Uterus (tissue), 4 donors: ENCODE measurements at places on chromosomes 5 and 9.
A peak's percentile ranks its signal among the peaks of the same experiment; 100 is the strongest.

DNA sequence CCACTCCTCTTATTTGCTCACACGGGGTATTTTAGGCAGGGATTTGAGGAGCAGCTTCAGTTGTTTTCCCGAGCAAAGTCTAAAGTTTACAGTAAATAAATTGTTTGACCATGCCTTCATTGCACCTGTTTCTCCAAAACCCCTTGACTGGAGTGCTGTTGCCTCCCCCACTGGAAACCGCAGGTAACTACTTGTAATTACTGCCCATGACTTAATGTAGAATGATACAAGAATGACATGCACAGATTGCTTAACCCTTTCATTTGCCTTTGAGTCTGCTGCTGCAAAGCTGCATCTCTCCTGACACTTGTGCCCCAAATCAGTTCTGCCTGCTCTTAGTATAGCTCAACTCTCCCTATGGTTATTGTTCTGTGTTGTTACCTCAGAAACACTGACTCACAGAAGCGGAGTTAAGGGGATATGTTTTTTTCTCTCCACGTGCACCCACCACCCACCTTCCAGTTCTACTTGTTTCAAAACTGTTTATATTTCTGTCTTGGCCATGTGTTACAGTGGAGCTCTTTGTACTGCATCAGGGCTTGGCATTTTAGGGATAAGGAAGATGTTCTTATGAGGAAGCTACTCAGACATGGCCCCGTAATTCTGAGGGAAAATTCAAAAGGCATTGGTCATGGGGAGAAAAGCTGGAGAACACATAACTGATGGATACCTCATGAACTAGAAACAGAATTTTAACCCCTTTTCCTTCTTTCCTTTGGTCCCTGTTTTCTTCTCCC, 2.3 kb downstream of the ADRB2 start:
- DNase-seq = no peak

DNA sequence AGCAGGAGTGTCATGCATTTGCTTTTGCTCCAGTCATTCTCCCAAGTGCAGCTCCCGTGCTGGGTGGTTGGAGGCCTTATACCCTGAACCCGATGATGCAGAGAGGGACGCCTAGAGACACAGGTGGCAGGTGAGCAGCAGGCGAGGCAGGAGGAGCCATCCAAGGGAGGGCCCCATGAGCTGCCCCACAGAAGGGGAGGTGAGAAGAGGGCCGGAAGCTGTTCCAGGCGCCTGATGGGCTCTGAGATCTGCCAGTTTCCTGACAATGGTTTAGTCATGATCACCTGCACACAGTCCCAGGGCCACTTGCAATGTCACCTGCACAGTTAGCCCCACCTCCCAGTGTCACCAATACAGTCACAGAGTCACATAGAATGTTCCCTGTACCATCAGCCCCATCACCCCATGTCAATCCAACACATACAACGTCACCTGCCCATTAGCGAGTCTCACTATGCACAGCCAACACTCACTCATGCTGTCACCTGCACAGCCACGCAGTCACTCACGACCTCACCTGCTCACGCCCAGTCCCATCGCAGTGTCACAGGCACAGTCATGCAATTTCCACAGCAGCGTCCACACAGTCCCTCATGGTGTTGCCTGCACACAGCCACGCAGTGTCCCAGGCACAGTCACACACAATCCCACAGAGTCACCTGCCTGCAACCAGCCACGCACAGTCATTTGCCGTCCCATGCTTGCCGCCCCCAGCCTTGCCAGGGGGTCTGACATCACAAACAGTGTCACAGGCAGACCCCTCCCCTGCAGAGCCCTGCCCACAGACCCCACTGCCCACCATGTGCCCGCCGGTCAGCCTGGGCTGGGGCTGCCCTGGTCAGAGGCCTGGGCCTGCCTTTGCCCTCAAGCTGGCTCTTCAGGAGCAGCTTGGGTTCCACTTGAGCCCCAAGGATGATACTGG, 113.4 kb downstream of the LHX2 start:
- DNase-seq = no peak

GRCh38 chr9:123517512-123517911, 161.5 kb downstream of the CRB2 start:
- no peak for DNase-seq

GRCh38 chr5:166401391-166401790, 1890.1 kb upstream of the WWC1 start:
- DNase-seq = no peak

DNA sequence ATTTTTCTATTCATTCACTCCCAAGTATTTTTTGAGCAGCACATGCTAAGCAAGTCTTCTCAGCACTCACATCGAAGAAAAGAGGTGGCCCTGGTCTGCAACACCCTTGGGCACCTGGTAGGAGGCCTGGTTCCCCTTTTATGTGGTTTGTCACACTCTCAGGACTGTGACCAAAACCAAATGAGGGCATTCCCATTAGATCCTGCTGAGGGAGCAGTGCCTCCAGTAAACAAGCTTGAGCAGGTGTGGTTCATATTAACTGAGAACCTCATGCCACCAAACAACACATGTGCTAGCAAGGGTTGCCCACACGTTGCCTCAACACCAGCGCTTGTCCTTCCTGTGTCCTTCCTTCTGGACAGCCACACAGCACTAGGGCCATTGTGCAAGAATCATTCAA, 26.9 kb upstream of the SYK start:
- no peak for DNase-seq

GRCh38 chr9:89668866-89669246, 64.0 kb downstream of the GADD45G start:
- DNase-seq = no peak

GRCh38 chr5:151134228-151134627, 23.4 kb downstream of the ANXA6 start:
- DNase-seq = no peak

DNA sequence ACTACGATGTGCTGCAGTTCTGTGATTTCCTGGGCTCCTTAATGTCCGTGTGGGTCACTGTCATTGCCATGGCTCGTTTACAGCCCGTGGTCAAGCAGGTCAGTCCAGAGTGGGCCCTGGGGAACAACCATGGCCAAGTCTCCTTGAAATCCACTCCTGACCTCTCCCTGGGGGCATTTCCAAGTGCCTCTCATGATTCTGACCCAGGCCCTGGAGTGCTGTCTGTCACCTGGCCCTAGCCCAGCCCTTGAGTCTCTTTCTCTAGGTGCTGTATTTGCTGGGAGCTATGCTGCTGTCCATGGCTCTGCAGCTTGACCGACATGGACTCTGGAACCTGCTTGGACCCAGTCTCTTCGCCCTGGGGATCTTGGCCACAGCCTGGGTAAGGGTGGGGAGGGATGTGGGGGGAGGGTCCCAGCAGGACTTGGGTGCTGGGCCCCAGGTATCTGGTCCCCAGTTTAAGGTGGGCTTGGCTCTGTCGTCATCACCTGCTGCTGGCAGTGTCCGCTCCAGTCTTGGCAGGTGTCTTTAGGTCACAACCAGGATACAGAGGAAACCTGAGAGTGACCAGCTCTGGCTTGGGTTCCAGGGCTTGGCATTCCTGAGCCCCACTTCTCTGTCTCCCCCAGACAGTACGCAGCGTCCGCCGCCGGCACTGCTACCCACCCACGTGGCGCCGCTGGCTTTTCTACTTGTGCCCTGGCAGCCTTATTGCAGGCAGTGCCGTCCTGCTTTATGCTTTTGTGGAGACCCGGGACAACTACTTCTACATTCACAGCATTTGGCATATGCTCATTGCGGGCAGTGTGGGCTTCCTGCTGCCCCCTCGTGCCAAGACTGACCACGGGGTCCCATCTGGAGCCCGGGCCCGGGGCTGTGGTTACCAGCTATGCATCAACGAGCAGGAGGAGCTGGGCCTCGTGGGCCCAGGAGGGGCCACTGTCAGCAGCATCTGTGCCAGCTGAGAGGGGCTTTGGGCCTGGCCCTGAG, 17.0 kb downstream of the OR13J1 start:
- peak; percentile 11 for DNase-seq

DNA sequence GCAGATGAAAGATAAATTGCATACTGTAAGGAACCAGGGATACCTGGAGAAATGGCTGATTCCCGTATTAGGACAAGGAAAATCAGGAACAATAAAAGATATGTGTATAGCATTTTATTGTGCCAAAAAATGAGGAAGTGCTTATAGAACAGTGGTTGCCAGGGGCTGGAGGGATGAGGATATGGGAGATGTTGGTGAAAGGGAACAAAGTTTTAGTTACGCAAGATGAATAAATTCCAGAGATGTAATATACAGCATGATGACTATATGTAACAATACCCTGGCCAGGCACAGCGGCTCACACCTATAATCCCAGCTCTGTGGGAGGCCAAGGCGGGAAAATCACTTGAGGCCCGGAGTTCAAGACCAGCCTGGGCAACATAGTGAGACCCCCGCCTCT, 101.8 kb downstream of the CDK5RAP2 start:
- no peak for DNase-seq

DNA sequence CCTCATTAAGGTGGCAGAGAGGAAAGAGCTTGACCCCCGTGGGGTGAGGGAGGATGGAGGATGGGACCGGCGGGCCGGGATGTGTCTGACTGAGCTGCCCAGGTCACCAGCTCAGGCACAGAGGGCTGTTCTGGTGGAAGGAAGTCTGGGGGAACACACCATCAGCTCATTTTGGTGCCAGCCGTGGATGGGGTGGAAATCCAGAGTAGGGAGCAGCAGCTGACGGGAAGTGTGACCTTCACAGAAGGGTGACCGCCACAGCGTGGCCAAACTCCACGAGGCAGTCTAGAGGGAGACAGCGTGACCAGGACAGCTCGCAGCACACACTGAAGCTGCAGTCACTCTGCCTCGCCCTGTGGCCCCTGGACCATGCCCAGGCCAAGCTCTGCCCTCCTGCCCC, 45.3 kb upstream of the PHYKPL start:
- no peak for DNase-seq

- no peak for DNase-seq
Measured at GRCh38 chr9:131306397-131307004, 17.0 kb downstream of the PLPP7 start.

GRCh38 chr9:30800421-30800820, 1584.0 kb upstream of the ACO1 start:
- no peak for DNase-seq

DNA sequence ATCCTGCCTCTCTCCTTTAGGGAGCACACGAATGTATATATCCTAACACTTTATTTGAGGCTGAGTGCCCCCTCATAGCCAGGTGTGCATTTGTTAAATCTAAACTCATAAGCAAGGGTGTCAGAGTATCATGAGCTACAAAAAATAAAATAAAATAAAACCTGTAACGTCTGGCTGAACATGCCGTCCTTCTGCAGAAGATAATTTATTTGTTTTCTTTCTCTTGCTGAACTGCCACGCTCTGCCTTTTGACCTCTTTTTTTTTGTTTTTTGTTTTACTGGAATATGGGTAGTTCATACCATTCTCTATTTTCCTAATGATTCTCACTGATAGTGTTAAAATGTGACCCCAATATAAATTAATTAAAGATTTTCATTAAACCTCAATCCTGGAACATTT, 117.7 kb upstream of the MPDZ start:
- DNase-seq = no peak
